ENCODE measurements at places on chromosomes 5 and 9.

DNA sequence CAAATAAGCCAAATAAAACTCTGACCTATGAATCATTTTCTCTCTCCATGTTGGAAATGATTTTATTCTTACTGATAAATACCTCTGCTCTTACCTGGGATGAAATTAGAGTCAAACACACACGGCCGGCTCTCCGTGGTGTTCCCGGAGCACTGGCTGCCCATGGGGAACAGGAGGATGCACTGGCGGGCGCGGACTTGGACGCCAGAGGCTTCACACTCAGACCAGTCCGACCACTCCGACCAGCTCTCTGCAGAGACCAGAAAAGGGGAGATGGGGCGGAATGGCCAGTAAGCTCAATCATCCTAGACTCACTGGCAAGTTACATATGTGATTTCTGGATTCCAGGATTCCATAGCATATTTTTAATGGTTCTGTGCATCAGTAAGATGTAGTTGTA is 494.1 kb downstream of the SEMA5A start:
- DNase-seq = no peak

GRCh38 chr9:26077860-26078259 is 399.6 kb upstream of the TUSC1 start:
- no peak for DNase-seq

DNA sequence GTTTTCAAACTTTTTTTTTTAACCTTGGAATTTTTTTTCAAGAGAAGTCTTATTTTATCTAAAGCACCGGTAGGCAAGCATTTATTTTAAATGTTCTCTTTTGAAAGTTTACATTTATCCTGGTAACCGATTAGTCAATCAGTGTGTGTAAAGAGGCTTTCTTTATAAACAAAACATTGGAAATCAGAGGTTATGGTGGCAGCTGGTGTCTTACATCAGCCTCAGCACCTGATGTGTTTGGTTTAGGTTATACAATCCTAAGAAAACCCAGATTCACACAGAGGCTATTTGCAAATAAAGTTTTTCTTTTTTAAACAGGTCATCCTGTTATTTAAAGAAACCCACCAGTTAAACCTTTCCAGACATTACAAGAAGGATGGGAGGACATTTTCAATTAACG is 173.3 kb upstream of the GDNF start:
- no peak for DNase-seq

DNA sequence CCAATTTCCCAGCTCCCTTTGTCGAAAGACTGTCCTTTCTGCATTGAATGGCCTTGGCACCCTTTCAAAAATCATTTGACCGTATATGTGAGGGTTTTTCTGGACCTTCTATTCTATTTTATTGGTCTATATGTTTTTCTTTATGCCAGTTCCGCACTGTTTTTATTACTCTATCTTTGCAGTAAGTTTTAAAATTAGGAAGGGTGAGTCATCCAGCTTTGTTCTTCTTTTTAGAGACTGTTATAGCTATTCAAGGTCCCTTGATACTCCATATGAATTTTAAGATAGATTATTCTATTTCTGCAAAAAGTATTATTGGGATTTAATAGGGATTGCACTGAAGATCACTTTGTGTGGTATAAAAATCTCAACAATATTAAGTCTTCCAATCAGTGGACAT is 44.2 kb upstream of the STARD4 start:
- no peak for DNase-seq

DNA sequence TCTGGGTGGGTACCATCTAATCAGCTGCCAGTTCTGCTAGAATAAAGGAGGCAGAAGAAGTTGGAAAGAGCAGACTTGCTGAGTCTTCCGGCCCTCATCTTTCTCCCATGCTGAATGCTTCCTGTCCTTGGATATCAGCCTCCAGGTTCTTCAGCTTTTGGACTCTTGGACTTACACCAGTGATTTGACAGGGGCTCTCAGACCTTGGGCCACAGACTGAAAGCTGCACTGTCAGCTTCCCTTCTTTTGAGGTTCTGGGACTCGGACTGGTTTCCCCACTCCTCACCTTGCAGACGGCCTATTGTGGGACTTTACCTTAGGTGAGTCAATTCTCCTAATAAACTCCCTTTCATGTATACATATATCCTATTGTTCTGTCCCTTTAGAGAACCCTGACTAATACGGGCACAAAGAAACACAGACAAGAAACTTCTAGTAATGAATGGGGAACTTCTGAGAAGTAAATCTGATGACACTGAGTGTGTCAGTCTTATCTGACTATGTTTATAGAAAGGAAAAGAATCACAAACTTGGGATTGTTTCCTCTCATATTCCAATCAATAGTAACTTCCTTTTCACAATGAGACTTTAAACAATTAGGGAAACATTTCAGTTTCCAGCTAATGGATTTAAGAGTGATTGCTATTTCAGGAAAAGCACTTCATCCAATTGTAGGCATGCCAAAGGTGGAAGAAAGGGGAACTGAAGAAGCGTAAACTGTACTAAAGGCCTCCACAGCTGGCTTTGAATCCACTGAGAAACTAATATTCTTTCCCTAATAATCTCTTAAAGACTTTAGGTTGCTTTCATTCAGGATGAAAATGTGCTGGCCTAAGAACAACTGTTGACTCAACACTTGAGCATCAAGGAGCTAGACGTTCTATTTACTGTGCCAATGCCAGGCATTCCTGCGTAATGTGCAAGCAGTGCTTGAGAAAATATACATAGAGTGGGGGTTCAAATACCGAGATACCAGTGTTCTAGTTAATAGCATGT is 127.9 kb upstream of the PTGER4 start:
- DNase-seq = no peak

DNA sequence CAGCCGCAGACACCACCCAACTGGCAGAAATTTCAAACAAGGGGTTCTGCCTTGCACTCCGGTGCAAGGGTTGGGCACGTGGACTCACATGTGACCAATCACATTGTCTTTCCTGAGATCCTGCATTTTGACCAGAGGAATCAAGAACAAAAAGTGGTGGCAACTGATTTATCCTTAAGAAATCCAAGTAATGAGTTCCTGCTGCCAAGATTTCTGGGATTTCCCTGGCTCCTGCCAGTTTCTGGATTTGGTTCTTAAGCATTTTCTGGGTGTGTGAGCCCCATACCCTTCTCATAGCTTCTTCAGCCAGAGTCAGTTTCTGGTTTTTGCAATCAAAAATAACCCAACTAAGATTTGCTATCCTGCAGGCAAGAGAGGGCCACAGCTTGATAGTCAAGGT is 17.4 kb upstream of the KCNIP1 start:
- DNase-seq = no peak

DNA sequence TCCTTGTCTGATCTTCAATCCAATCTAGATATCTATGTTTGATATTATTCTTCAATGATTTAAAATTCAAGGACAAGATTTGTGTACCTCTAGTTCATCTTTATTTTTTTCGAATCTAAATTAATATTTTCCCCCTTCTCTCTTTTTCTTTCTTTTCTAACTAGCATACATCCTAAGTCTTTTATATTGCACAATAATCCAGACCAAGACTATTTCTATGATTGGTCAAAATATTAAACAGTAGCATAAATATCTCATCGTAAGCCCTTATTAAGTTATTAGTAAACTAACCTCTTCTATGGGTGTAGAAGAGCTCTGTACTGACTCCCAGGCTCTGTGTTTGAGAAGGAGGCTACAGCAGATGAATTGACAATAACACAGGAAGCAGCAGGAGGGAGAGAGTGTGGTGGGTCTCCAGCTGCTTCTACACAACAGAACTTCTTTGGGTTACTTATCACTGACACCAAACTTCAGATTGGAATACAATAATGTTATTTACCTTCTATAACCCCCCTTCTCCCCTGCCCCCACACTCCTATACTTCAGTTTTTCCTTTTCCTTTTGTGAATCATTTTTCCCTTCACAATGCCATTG is 11.9 kb upstream of the PLCXD3 start:
- DNase-seq = no peak

GRCh38 chr9:121107029-121107428 is 32.3 kb downstream of the CNTRL start:
- DNase-seq = no peak

GRCh38 chr9:128714586-128715435 is 9.1 kb downstream of the ZDHHC12 start:
- no peak for DNase-seq

DNA sequence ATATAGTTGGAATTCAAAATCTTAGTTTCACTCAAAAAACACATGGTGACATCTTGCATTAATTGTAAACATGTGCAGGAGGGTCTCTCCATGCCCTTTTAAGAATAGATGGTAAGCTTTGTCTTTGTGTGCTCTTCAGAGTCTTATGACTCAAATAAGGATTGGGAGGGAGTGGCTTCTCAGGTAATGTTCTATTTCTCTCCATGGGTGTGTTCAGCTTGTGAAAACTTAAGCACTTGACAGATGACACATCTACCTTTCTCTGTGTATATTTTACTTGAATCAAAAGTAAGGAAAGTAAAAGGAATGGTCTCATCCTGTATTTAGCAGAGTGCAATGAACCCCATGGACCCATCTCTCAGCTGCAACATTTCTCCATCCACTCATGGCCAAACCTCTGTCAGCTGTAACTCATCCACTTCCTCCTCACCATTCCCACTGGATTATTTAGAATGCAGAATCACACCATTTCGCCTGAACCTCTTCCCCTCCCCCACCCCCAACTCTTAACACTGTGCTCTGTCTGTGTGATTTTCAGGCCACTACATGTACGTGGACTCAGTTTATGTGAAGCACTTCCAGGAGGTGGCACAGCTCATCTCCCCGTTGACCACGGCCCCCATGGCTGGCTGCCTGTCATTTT is 82.1 kb downstream of the MAMDC2 start:
- no peak for DNase-seq

GRCh38 chr9:81598811-81599210 is 90.5 kb downstream of the TLE1 start:
- no peak for DNase-seq

DNA sequence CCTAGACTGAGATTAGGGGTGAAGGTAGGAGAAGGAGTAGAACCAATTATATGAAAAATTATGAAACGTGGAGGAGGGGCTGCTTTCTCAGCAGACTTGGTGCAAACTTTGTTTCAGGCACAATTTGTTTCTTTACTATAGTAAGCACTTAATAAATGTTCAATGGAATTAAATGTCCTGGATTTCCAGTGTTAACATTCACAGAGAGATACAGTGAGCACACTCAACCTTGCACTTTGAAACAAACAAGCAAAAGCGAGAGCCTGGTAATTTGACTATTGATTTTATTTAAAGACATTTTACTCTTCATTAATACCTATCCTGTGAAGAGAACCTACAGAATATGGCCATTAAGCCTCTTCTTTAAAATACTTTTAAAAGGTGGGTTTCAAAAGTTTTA is 933 bp downstream of the LECT2 start:
- no peak for DNase-seq

- DNase-seq = no peak
Measured at GRCh38 chr5:177343777-177344176, 7.7 kb downstream of the LMAN2 start.

GRCh38 chr5:134100283-134101091 is 14.0 kb upstream of the TCF7 start:
- no peak for DNase-seq

DNA sequence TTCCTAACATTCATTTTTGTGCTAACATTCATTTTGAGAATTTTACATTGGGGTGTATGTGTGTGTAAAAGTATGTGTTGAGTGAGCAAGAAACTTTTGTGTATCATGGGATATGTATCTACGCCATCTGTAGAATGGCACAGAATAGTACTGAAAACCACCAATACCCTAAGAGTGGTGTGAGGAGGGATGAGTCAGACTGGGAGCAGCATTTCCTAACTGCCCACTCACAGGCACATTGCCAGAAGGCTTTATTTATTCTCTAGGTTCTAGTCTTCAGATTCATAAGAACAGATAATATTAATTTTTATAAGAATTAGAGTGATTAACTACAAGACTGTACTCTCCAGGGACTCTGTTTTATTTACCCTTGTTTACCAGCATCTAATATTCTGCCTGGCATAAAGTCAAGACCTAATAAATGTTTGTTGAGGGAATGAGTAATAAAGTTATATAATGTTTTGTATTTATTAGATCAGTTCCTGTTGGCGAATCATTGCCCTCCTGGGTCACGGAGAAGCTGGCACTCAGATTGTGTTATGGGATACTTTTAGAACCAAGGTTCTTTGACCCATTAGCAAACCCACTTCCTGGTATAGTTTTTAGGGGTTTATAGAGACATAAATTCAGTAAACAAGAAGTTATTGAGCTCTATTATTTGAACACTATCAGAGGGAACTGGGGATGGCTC is 159.1 kb upstream of the PPP2R2B start:
- no peak for DNase-seq

DNA sequence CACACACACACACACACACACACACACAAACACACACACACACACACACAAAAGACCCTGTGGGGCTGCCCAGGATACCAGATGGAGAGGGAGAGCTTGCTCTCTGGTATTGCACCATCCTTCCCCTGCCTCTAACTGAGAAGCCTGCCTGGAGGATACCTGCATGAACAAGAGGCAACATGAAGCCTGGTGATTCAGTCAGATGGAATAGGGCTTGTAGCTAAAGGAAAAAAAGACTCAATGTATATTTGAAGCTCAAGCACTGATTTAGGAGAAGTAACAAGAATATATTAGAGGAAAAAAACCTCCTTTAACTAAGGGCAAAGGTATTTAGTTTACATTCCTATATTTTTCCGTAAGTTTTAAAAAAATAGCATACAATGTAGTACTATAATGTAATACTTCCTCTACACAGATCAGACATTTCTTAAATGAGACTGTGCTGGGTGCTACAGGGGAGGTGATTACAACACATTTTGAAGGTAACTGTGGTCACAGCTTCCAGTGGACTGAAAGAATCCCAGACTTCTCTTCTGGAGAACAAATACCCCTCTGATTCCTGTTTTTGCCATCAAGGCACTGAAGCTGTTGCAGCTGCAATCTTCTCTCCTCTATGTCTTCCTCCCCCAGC is 169.3 kb downstream of the DCP2 start:
- DNase-seq = no peak

DNA sequence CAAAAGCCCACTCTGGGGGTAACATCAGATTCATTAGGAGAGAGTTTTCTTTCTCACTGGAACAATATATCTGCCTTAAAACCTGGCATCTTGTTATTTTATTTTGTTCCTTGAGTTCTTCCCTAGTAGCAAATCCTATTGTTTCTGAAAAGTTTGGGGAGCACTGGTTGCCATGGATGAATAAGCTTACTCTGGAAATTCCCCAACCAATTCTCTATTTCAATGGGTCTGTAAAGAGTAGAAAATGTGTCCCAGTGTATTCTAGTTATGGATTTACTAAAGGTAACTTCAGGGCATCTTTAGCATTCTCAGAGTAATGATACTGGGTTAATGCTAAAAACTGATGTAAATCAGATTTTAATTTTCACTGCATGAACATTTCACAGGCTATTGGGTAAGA is 94.2 kb upstream of the S1PR3 start:
- DNase-seq = no peak

GRCh38 chr9:98994172-98995058 is 50.7 kb downstream of the COL15A1 start:
- no peak for DNase-seq

All from NCI-H1930 (cell line).